ENCODE measurements at places on chromosomes 4 and X.

DNA sequence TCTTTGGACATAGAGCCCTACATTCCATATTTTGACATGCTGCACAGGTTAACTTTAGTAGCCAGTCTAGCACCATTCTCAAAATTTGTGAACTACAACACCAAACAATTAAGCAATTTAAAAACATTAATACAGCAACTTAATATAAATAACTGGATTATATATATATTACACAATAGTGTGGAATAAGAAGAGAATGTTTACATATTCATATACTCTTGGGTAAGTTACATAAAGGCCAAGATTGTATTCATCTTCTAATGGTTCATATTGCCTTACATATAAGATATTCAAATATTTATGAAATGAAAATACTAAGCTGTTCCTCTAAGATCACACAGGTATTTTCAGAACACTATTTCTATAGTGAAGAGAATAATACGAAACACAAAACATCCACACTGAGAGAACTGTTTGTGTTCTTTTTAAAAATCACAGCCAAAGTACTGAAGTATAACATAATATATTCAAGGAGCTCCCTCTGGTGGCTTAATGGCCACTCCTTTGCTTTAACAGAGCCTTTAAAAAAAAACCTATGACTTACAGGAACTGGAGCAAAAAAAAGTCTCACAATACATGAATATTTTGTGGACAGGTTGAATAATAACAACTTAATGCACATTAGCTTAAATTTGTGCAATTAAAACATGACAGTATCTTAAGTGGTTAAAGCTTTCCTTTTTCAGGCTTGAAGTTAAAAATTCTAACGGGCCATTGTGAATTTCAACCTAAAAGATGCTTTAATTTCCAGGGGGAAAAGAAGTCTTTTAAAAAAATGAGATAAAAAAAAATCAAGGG is 46.2 kb downstream of the NEK1 start:
- DNase-seq, result no peak

DNA sequence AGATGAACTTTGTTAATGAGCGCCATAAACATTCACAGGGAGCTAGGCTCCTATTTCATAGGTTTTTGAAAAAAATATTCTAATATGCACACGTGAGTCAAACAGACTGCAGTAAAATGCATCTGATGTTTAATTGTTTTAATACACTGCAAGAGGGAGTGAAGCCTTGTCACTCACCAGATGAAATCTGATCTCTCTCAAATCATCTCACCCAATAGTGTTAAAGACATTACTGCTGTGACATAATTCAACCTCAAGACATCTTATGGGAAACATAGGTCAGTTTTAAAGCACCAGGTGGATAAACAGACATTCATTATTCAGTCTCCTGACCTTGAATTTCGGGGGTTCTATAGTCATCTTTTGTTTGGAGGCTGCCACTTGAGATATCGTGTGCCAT is 148.3 kb downstream of the MAML3 start:
- DNase-seq, result no peak

DNA sequence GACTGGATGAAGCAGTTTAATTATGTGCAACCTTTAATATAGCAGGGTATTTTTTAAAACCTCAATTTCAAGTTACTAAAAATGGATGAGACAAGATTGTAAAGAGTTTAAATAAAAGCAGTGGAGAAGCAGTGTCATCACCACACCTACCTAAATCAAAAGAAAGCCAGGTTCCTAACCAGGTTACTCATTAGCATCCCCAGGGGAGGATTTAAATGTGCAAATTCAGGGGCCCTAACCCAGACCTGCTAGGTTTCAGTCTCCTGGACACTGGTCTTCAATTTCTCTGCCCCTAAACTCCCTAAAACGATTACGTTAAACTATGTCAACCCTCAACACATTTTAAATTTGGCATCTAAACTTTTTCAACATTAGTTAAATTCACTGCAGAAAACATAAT is 116.9 kb upstream of the KLF3 start:
- DNase-seq, result no peak

GRCh38 chr4:24742335-24742734 is 53.0 kb upstream of the SOD3 start:
- DNase-seq, result no peak

- DNase-seq, result no peak
Measured at GRCh38 chr4:177671845-177672244, 229.6 kb upstream of the AGA start.

DNA sequence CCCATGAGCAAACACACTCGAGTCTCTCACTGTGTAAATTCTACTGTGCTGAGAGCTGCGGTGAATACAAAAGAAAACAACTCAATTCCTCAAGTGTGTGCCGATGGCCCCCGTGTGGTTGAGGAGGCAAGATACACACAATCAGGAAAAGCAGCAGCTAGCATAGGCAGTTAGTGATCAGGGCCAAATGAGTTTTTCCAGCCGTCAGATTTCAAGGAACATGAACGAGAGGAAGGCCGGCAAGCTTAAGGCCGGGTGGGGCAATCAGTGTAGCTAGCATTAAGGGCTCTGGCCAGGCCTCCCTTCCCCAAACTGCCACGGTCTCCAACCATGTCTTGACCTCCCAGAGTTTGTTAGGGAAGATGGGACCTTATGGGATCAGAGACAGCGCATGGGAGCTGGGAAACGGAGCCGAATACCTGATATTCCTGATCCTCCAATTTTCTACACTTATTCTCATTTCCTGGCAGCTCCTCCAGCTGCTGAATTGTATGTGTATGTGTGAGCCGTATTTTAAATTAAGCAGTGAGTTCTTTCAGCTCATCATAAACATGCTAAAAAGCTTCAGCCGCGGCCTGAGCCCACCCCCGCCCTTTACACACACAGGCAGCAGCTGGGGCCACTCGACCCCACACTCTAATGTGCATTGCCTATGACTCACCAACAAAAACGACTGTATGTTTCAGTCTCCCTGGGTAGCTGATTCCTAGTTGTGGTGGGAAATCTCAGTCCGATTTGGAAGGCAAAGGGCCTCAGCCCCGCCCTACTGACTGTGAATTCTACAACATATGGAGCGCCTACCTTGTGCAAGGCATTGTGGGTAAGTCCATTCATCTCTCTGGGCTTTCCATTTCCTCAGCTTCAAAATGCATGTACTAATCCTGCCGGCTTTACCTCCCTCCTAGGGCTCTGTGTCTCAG is 59.9 kb downstream of the RTL9 start:
- DNase-seq, result no peak

DNA sequence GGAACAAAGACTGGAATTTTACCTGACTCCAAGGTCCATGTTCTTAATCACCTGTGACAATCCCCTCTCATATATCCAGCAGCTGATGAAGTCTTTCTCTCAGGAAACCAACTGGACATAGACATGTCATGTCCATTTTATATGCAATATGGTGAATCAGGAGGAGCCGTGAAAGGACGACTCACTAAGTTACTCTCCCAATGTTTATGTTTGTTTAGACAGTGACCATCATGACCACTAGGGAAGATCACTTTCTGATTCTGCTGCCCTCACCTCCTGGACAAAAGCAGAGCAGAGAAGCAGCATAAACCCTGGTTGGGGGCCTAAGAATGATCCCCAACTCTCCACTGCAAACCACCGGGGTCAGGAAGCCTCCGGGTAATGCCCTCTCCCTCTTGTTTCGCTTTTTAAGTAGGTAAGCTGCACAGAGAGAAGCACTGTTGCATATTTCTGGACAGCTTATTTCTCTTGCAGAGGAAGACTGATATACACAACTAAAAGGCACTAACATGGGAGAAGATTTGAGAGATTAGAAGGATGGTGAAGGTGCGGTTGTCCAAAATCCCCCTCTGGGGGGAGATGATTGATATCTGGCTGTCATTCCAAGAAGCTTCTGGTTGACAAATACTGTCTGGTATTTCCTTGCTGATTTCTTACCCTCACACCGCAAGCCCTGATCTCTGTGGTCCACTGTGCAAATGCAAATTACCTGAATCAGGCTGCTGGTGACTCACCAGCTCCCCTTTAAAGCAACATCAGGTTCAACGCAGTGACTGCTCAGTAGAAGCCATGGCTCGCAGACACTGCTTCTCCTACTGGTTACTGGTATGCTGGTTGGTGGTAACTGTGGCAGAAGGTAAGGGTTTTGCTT is at the start of gene ODAPH:
ODAPH (plus strand) TSS at position 773 of the 871 bp plus-strand sequence; CDS start at position 790, 17 bp downstream.
- DNase-seq, result no peak

DNA sequence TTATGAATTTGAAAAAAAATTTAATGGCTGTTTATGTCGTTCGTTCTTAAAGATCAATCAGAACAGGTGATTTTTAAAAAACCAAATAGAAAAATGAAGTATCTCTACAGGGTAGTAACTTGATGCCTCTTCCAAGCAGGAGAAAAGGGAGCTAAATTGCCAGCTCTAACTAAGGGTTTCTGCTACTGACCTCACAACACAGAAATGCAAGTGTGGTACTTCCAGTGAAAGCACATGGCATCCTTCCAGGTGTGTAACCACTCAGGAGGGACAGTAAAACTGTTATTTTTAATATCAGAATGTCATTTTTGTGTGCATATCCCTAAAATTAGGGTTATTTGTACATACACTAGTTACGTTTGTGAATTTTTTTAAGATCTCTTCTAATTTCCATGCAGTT is 116.8 kb upstream of the ZCCHC13 start:
- DNase-seq, result no peak

GRCh38 chrX:111518667-111519066 is 7.2 kb downstream of the SERTM2 start:
- DNase-seq, result no peak

DNA sequence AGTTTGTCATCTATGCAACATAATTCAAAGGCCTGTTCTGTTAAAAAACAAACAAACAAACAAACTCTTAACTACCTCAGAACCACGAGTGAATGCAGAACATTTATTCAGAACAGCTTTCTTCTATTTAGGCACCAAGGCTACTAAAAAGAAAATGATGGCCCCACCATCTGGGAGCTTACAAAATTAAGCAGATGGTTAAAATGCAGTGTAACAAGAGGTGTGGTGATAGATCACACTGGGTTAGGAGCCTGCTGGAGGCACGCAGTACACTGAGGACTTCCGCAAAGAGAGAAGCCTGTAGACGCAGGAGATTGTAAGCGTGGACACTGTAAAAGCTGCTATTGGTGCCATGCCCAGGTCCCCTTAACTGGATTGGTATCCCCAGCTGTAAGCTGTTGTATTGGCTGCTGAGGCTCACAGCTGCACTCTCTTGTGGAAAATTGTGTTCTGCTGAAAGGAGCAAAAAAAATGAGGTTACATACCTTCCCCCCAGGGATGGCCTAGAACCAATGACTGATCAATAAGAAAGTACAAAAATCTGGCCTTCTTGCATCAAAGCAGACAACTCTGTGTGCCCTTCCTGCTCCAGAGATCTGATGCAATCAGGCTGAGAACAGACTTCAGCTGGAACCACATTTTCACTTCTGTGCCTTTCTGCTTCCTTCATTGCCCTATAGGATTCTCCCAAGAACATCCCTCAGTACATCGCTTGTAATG is 60.0 kb downstream of the SHROOM3 start:
- DNase-seq, result no peak

GRCh38 chrX:151153086-151153485 is 23.3 kb upstream of the GPR50 start:
- DNase-seq, result no peak

GRCh38 chrX:24859211-24859841 is 156.4 kb downstream of the ARX start:
- no peak for DNase-seq

DNA sequence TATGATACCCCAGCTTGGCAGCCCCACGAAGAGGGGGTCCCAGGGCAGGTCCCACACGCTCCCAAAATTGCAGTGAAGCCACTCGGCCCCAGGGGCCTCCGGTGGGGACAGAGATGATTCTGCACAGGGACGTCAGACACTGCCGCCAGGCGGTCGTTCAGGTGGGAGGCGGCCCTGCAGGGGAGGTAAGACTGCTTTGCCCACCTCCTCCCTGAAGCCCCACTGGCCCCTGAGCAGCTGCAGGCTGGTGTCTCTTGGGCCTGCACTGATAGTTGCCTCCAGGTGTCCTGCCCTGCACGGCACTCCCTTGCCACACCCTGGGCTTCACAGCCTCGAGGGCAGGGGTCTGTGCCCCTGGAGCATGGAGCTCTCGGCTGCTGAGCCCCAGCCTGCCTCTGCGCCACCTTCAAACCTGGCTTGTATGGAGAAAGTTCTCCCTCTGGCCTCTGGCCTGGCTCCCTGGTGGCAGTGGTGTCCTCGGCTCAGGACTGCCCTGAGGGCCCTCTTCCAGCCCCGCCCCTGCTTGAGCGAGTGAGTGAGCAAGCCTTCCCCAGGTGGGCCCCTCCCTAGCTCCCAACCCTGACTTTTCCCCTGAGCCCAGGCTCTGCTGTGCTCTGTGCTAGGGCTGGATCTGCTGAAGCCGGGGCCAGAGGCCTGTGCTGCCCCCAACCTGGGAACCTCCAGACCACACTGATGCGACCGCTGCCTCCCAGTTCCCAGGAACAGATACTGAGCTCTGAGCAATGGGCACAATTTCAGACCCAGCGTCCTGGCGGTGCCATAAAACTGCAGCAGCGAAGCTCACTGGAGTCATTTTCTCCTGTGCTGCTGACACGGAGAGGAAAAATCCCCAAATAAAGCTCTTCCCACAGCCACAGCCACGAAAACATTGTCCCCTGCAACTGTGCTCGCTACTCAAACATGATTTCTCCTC is 16.1 kb downstream of the ADRA2C start:
- DNase-seq, result no peak

DNA sequence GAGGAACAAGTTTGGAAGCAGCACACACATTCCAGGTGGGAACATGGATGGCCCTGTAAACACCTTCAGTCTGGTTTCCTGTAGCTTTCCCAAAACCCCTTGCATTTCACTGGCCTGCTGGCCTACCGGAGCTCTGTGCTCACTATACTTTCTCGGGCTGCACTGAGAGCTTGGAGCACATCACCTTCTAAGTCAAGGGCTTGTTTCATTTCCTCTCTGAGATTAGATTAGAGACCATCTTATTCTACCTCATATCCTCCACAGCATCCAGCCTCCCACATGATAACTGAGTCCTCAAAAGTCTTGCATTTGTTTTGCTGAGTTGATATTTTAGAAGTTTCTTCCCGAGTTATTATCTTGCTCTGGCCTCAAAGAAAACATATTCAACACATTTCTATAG is 147.7 kb downstream of the RASL11B start:
- DNase-seq, result no peak

GRCh38 chr4:2469192-2469984 is 482 bp downstream of the RNF4 start:
- DNase-seq, result peak; percentile 54

DNA sequence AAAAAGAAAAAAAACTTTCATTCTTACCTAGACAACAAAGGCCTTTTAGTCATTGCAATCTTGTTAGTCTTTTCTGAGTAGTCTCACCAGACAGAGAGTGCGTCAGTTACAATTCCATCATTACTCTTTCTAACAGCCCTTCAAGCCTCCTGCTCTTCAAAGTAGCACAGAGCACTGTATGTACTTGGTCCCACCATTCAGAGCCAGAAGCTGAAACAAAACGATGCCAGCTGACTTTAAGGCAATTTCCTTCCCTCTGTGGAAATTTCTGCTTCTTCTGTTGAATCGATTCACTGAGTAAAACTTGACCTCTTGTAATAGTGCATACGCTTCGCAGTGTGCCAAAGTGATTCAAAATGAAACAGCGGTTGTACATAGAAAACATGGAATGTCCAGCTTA is 57.7 kb upstream of the TENM3 start:
- DNase-seq, result no peak

- no peak for DNase-seq
Measured at GRCh38 chr4:16448241-16448840, 222.1 kb upstream of the TAPT1 start.
